Stimulated activated naive CD8-positive, alpha-beta T cell treated with anti-CD3 and anti-CD28 coated beads, Interleukin-15, Interleukin-2, amounts not matched to agents 100 U/mL and 50 U/mL, for 24 hours (primary cell): ENCODE measurements at places on chromosomes 16 and 17.

DNA sequence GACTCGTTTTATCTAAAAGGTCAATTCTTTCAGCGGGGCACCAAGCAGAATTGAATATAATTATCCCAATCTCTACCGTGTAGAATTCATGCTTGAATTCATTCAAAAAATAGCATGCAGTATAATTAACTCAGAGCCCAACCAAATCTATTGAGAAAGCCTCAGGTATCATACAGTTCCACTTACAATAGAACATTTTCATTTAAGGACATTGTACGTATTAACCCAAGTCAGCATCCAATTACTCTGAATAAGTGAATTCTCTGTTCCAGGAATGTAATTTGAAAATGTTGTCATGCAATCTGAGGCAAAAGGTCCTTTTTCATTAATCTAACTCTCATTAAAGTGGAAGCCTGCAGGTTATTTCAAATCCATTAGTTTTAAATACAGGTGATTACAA is 78.5 kb downstream of the SALL1 start:
- DNase-seq = no peak

GRCh38 chr17:59519132-59519531 is 46.3 kb upstream of the DHX40 start:
- DNase-seq = no peak

GRCh38 chr16:80875616-80876015 is 71.2 kb upstream of the CDYL2 start:
- no peak for DNase-seq

DNA sequence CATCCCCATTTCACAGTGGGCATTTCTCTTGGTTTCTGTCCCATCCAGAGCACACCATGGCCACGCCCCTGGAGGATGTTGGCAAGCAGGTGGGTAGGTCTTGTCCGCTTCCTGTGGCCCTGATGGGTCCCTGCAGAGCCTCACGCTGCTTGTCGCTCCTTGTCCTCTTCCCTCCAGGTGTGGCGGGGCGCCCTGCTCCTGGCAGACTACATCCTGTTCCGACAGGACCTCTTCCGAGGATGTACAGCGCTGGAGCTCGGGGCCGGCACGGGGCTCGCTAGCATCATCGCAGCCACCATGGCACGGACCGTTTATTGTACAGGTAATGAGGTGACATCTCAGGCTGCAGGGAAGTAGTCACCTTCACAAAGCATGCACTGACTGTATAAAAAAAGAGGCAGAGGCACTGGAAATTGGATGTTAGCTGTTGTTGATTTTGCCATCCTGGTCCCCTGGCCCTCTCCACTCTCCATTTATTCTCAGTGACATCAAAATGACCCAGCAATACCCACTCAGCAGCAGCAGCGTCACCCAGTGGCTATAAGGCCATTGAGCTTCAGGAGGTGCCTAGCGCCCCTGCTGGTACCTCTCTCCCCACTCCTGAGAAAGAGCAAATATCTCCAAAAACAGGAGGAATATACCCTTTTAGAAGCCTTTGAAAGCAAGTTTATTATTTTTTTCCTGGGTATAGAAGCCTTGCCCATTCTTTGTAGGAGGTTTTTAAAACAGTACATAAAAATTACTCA is 13.7 kb downstream of the METTL22 start:
- DNase-seq = no peak

GRCh38 chr17:28685366-28685765 is 23.4 kb downstream of the SUPT6H start:
- DNase-seq = no peak

- no peak for DNase-seq
These were observed 68.2 kb downstream of the DYNLRB2 start for GRCh38 chr16:80608946-80609345.

- DNase-seq = no peak
These were observed 23.2 kb downstream of the NXPH3 start for GRCh38 chr17:49598918-49599317.

DNA sequence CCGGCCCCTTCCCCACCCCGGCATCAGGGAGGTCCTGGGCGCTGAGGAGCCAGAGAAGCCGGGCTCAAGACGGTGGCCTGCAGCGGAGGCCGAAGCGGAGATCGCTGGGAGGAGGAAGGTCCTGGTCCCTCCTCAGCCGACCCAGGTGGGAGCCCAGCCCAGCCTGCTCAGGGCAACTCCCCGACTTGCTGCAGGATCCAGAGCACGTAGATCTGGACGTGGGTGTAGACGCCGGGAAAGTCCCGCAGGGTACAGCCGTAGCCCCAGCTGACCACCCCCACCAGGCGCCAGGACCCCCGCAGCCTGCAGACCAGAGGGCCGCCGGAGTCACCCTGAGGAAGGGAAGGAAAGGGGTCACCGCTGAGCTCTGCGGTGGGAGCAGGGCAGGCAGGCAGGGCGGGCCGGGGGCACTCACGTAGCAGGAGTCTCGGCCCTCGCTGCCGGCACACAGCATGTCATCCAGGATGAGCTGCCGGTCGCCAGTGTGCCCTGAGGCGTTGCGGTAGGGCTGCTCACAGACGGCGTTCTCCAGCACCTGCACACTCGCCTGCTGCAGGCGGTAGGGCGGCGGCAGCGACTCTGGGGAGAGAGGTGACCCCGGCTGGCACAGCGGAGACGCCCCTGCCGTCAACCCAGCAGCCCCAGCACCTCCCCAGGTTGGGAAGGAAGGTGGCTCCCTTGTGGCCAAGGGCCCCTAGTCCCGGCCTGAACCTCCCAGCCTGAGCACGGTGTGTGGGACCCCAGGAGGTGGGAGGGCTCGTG is 5.4 kb downstream of the TPSD1 start:
- no peak for DNase-seq

DNA sequence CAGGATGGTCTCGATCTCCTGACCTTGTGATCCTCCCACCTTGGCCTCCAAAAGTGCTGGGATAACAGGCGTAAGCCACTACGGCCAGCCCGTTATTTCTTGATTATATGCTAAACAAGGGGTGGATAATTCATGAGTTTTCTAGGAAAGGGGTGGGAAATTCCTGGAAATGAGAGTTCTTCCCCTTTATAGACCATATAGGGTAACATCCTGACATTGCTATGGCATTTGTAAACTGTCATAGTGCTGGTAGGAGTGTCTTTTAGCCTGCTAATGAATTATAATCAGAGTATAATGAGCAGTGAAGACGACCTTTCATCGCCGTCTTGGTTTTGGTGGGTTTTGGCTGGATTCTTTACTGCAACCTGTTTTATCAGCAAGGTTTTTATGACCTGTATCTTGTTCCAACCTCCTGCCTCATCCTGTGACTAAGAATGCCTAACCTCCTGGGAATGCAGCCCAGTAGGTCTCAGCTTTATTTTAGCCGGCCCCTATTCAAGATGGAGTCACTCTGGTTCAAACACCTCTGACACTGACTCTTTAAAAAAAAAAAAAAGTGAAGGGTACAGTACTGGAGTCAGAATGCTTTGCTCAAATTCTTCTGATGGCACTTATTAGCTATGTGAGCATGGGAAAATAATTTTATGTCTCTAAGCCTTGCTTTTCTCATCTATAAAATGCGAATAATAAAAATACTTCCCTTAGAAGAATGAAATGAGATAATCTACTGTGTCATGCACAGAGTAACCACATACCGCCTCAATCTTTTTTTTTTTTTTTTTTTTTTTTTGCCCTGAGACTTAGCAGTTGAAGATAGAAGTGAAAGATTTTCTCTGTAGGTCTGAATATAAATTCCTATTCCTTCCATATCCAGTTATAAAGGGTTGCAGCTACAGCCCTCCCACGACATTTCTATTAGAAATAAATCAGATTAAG is 5.1 kb upstream of the CALCOCO2 start:
- DNase-seq = no peak

DNA sequence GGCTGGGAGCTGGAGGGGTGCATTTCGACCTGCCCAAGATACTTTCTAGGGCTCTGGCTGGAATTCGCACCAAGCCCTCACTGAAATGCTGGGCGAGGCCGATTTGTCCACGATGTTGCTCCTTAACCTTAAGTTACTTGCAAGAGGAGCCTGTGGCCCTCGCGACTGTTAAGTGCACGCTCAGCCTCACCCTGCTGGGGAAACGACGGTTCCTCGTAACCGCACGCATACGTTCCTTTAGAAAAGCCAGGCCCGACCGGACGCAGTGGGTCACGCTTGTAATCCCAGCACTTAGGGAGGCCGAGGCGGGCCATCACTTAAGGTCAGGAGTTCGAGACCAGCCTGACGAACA is 607 bp upstream of the NCOR1 start:
- no peak for DNase-seq

- DNase-seq = peak; percentile 76
These were observed 9.0 kb upstream of the SPATA32 start for GRCh38 chr17:45270828-45271418.

GRCh38 chr16:87765776-87766484 is at the start of gene KLHDC4:
KLHDC4 (minus strand) TSS chr16:87765986; CDS start chr16:87765890, 96 bp downstream.
- DNase-seq = peak; percentile 92

DNA sequence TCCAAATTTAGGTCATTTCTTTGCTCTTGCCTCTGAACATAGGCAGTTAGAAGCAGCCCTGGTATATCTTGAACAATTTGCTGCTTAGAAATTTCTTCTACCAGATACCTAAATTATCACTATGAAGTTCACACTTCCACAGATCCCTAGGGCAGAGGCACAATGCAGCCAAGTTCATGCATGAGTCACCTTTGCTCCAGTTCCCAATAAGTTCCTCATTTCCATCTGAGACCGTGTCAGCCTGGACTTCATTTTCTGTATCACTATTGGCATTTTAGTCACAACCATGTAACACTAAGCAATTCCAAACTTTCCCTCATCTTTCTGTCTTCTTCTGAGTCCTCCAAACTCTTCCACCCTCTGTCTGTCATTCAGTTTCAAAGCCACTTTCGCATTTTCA is 45.0 kb downstream of the KCNJ16 start:
- no peak for DNase-seq

- no peak for DNase-seq
These were observed 5.4 kb upstream of the STAC2 start for GRCh38 chr17:39231091-39231561.

DNA sequence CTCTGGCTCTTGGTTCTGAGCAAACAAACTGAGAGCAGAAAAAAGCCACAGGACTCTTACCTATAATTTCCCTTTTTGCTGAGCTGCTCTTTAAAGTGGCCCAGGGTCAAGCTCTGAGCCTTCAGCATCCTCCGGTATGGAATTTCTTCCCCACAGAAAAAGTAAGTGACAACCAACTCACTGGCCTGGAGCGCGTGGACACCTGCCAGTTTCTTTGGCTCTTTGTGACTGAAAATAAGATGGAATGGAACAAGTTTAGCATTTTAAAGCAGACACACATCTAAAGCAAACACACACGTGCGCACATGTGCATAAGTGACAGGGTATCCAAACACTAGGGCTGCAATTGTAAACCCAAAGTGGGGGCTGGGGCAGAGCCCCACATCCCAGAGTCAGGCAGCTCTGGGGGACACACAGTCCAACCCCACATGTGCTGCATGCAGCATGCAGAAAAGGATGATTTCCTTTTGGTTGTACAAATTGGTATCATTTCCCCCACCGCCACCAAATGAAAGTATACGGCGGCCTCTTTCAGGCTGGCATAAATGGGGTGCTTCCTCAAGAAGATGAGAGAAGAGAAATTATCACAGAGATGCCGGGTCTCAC is 27.5 kb downstream of the AXIN2 start:
- no peak for DNase-seq

DNA sequence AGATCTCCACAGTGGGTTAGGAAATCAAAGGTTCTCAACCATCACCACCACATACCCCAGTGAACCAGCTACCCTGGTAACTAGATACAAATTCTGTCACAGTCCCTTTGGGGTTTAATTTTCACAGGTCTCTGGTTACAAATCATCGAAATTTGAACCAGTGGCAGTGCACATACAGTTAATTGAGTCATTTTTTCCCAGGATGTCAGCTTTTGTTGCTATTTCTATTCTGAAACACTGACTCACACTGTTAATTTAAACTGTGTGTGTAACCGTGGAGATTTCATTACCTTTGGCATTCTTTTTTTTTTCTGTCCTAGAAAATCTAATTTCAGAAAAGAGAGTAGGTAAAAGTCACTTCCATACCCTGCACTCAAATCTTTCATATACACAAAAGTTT is 511.5 kb downstream of the TOX3 start:
- DNase-seq = no peak

- peak; percentile 77 for DNase-seq
These were observed 1.9 kb downstream of the PHF12 start for GRCh38 chr17:28949185-28950016.

DNA sequence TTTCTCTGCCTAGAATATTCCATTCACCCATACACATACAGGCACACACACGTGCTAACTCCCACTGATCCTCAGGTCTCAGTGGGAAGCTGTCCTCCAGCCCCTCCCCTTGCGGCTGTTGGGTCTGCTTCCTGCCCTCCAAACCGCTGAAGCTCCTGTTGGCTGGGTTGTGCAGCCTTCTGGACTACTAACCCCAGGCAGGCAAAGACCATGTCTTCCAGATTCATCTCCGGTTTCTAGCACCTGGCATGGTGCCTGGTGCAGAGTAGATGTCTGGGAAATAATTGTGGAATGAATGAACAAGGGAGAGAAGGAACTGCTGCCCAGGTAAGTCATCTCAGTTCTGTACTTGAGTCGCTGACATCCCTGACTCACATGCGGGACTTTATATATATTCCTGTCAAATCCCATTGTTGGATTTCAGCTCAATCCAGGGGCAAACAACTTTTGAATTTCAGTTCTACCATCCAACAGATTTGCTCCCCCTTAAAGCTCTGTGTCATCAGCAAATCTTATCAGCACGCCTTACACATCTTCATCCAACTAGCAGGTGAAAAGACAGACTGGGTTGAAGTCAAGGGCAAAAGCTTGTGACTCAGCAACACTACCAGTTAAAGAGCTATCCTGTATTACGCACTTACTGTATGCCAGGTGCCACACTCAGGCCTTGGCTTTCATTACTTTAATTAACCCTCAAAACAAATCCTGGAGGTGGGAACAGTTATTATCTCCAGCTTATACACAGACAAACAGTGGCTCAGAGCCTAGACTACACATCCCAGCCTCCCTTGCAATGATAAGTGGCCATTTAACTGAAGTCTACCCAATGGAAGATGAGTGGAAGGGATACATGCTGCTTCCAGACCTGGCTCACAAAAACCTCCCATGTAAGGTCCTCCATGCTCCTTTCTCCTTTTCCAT is 51.1 kb downstream of the SRCIN1 start:
- DNase-seq = no peak

DNA sequence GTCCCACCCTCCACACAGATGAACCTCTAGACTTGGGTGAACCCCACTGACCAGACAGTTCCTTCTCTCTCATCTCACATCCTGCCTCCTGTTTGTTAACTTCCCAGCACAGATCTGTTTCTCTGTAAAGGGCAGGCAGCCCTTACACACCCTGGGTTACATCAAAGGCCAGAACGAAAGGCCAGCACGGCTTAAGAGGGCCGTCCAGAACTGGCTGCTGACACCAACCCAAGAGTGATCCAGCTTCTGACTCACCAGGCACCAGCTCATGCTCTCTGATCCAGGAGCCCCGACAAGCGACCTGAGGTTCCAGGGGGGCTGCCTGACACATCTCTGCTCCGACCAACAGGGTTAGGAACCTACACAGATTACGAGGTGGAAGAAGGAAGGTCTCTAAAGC is 86.9 kb downstream of the MRM3 start:
- DNase-seq = no peak

- no peak for DNase-seq
These were observed 58.1 kb downstream of the CYB5B start for GRCh38 chr16:69482410-69482991.
